Activated CD4-positive, alpha-beta T cell treated with anti-CD3 and anti-CD28 coated beads, Interleukin-10, Interleukin-2, amounts not matched to agents 100 ng/mL and 50 ng/mL, durations not matched to agents 16 hours and 8 hours (primary cell): ENCODE measurements at places on chromosomes 12 and 14.

GRCh38 chr14:50025776-50026175, 90.6 kb downstream of the VCPKMT start:
- no peak for DNase-seq

DNA sequence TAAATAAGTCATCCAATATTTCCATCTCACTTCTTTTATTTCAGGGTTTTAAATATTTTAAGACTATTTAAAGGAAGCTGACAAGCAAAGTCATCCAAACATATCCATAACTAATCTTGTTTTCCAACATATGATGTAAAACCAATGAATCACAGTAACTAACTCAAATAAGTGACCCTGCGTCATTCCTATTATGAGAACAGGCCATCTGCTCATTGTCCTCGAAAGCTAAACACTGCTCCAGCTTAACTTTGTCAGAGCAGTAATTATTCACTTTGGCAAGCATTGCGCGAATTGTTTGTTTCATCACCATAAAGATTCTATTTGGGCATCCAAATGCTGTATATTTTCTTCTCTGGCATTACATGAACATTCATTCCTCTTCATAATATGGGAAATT, 99.1 kb downstream of the CAPZA3 start:
- no peak for DNase-seq

DNA sequence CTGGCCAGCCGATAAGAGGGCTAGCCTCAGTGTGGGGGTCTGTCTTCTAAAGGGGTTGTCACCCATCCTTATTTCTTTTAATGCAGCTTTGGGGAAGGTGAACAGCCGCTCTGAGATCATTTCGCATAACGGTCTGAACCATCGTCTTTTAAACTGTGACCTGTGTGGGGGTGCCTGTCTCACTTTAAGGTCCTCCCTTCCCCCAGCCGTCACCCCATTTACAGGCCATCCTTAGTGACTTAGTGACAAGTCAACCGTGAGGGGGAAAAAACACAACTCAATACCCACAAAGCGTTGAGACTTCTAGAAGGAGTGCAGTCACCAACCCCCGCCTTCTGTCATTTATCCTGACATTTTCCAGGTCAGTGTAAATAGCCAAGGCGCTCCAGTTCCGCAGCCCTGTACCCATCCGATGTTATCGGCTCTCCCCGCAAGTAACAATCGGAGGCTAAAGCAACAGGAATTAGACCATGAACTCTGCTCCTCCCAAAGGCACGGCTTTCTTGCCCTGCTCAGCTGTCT, 505 bp upstream of the DENND5B start:
- no peak for DNase-seq

DNA sequence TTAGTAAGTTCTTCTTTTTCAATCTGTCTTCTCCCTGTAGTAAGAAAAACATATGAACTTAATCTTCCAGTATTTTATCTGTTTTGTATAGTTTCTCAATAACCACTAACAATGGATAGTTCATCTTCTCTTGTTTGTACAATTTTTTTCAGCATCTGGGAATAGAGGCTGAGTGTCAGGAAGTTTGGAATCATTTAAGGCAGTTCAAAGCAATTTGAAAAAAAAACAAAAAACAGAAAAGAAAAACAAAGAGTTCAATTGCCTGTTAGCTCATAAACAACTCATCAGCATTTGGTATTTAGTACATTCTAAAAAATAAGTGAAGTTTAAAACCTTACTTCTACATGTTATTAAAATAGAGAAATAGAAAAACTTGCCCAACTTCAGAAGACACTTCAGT, 116.8 kb downstream of the PLCZ1 start:
- no peak for DNase-seq

- DNase-seq: no peak
These were observed 7.6 kb downstream of the KRAS start for GRCh38 chr12:25242981-25243679.

GRCh38 chr12:12240662-12241340, 26.0 kb downstream of the LRP6 start:
- no peak for DNase-seq

DNA sequence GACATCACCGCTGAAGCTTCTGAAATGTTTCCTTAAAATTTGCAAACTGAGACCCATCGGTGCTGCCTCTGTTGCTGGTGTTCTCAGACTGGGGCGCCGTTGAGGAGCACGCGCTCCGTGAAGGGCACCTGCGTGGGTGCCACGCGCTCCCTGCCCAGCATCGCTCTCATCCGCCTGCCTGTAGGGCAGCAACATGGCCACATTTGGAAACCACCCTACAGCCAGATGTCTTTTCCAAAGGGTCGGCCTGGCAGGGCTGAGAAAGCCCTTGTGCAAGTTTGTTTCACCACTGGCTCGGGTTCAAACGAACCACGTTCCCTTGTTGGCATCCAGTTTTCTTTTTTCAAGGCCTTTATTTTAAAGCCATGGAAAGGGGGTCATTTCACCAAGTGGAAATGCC, 13.9 kb downstream of the ADGRD1 start:
- DNase-seq: no peak

- no peak for DNase-seq
These were observed 6.1 kb downstream of the C12orf76 start for GRCh38 chr12:110042264-110042663.

GRCh38 chr14:61365667-61366212, 44.4 kb downstream of the PRKCH start:
- DNase-seq: no peak

GRCh38 chr12:89597210-89597609, 71.4 kb upstream of the POC1B start:
- peak; percentile 10 for DNase-seq

GRCh38 chr12:48956279-48957140, 777 bp downstream of the ARF3 start:
- peak; percentile 51 for DNase-seq

DNA sequence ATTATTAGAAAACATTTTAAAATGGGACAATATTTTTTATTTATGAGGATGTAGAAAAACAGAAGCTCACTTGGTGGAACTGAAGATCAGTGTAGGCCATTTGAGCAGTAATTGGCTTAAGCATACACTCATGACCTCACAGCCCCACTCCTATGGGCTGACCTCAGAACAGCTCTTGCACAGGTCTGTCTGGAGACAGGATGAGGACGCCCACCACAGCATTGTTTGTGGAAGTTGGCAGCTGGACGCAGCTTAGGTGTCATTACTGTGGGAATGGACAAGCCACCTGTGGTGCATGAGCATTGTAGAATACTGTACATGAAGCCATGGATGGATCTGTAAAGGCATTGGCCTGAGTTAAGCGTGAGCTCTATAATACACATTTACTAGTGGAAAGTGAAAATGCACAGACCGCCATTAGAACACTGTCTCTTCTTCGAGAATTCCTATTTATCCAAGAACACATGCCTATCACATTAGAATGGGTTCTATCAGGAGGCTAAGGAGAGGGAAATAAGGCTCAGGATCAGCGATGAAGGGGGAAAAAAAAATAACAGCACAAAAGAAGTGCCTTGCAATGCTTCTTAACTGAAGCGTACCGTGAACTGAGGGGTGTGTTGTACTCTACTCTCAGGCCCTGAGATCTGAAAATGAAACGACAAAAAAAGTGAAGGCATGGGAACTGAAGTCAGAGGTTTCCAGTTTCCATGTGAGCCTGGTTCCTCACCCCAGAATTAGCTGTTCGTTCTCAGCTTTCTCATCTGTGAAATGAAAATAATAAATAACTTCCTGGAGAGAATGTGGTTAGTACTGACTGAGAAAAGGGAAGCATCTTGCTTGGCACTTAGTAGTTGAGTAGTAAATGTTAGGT, 33.6 kb downstream of the KCNA1 start:
- DNase-seq: no peak

GRCh38 chr14:89956661-89957009, 908 bp downstream of the TDP1 start:
- no peak for DNase-seq

DNA sequence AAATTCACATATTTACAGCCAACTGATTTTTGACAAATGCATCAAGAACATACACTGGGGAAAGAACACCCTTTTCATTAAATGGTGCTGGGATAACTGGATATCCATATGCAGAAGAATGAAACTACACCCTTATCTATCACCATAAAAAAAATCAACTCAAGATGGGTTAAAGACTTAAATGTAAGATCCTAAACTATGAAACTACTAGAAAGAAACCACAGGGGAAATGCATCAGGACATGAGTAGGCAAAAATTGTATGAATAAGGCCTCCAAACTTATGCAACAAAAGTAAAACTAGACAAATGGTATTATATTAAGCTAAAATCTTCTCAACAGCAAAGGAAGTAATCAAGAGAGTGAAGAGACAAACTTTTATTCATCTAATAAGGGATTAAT, 242.6 kb downstream of the CPNE8 start:
- no peak for DNase-seq

DNA sequence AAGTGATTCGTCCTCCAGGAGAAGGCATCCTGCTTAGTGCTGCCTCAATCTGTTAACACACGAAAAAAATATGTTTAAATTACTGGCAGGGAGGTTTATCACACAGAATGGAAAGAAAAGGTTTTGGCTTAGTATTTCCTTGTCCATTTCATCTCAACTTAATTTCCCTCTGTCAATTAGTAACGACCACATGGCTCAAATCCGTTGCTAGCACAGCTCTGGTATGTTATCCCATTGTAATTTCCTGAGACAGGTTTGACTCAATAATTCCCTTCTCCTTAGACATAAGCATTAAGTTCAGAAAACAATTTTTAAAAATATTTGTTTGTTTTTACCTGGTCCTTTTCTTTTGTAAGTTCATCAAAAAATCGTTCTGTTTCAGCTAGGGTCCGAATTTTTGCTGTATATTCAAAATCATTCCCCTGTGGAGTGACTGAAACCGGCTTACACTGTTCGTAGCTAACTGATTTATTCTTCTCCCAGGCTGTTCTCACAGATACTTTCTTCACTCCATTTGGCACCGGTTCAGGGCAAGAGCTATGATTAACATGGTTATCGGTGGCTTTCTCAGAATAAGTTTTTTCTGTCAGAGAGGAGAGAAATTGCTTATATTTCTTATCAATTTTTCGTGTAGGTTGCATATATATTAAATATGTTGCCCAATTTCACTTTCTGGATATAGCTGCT, 10.1 kb upstream of the PITPNM2 start:
- no peak for DNase-seq

- no peak for DNase-seq
These were observed 77.5 kb upstream of the RASSF3 start for GRCh38 chr12:64532734-64533351.

DNA sequence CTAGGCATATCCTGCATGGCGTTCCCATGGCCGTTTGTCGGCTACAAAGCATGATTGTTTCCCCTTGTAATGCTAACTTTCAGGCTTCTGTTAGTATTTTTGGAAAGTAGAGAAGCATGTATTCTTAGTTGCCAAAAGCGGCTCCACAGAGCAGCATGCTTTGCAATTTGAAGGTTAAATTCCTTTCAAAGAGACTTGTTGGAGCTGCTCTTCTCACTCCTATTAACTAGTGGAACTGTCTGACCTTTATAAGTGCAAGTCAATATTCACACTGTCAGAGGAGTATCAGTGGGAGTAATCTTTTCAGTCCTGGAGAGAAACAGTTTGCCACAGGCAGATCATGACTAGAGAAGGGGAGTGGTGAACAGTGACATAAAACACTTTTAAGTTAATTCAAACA, 656.1 kb upstream of the NOVA1 start:
- DNase-seq: no peak

GRCh38 chr14:23562822-23563472, 4.6 kb downstream of the AP1G2 start:
- peak; percentile 65 for DNase-seq
